ENCODE measurements at places on chromosomes 11 and 22.

- DNase-seq: no peak
Measured at GRCh38 chr22:18119409-18120110, 9.0 kb downstream of the TUBA8 start.

DNA sequence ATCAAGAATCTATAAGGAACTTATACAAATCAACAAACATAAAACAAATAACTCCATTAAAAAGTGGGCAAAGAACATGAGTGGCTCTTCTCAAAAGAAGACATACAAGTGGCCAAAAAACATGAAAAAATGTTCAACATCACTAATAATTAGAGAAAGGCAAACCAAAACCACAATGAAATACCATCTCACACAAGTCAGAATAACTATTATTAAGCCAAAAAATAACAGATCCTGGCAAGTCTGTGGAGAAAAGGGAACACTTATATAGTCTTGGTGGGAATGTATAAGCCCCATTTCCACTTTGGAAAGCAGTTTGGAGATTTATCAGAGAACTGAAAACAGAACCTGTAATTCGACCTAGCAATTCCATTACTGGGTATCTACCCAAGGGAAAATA is 921.0 kb downstream of the KCNA4 start:
- DNase-seq: no peak

DNA sequence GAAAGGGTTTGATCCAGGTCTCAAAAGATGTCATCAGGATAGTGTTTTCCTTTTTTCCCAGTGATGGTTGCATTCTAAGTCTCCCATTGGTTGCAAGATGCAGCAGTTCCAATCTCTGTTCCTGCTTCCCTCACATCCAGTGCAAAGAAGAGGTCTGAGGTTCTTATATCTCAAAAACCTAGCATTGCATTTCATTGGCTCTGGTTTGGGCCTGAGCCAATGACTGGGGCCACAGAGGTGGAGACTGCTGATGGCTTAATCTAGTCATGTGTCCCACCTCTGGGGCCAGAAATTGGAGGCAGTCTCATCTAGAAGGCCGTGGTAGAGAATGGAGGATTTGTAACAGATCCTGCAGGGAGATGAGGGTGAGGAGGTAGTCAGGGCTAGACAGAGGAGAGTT is 13.2 kb upstream of the MICAL2 start:
- DNase-seq: no peak

GRCh38 chr11:92152245-92152644 is 72.4 kb upstream of the FAT3 start:
- no peak for DNase-seq

All from activated T-cell treated with anti-CD3 and anti-CD28 coated beads for 48 hours (primary cell).